ENCODE measurements at places on chromosomes 6 and 20.

GRCh38 chr6:17816921-17817611 is 110.3 kb upstream of the NUP153 start:
- DNase-seq = no peak

DNA sequence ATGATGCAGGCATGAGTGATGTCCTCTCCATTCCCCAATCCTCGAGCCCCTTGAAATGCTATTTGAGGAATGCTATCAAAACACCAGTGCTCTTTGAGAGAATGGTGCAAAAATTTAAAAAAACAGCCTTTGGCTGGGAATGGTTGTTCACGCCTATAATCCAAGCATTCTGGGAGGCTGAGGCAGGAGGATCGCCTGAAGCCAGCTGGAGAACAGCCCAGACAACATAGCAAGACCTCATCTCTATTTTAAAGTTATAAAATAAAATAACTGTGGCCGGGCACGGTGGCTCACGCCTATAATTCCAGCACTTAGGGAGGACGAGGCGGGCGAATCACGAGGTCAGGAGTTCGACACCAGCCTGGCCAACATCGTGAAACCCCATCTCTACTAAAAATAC is 4.2 kb upstream of the VARS1 start:
- no peak for DNase-seq

GRCh38 chr20:45583502-45583901 is 4.4 kb upstream of the WFDC8 start:
- no peak for DNase-seq

- DNase-seq = no peak
Observed at GRCh38 chr6:140370441-140370840, 996.0 kb upstream of the CITED2 start.

- DNase-seq = no peak
Observed at GRCh38 chr20:41167481-41168253, 30.3 kb downstream of the PLCG1 start.

DNA sequence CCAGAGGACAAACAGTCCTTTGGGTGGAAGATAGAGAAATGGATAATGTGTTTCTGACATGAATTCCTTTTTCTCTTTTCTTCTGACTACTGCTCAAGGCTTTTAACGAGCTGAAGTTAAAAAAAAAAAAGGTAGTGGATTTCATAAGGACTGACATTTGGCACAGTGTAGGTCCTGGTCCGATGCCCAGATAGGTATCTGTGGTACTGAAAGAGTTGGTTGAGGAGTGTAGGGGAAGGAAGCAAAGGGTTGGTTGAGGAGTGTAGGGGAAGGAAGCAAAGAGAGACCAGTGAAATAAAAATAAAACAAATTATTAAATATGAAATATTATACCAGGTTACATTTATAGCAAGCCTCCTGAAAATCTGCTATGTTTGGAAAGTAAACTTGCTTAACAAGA is 11.8 kb downstream of the UTRN start:
- DNase-seq = no peak

DNA sequence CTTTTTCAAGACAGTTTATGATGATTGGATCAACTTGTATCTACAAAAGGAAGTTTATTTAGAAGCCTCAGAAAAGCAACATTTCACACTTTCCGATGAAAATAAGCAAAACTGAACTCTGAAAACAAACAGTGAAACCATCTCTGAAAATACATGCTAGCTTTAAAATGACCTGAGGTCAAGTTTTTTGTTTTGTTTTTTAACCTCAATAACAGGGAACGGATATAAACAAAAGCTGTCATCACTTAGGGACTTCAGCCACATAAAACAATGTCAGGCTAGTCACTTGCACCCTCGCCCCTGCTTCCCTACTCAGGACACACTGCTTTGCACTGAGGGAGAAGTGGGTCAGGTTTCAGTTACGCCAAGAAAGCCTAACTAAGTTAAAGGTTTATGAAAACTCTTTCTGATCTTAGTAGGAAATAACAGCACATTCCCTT is 11.6 kb downstream of the BACH2 start:
- DNase-seq = no peak

- DNase-seq = peak; percentile 28
Observed at GRCh38 chr20:46222521-46223007, 85.7 kb downstream of the CDH22 start.
